ENCODE measurements at places on chromosomes 4 and X.

DNA sequence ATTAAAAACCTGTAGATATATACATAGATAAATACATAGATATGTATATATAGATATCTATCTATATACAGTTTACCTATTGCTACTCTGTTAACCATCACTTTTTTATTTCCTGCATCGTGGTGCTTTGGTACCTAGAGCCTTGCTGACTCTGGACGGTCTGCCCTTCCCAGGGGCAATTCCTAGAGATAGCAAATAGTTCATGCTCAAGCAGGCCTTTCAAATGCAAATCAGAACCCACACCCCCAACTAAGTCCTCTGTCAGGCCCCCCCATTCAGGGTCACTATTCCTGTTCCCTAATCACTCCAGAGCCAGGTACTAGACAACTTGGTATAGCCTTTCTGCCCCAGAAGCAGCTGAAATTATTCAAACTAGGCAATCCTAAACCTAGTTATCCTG is 273.5 kb upstream of the ADGRL3 start:
- no peak for DNase-seq

DNA sequence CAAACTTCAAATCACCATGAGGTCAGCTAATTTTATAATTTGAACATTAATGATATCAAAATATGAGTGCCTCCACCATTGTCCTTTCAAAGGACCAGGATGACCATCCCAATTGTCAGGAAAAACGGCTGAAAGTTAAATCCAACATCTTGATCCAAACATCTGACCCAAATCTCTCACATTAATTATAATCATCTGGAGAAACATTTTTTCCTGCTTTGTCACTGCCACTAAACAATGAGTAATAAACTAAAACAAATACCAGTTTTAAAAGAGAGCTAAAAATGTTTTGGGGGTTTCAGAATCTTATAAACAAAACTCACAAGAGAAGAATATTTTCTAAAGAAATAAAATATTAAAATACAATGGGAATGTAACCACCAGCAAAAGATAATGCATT is 45.7 kb upstream of the NDST4 start:
- DNase-seq, result no peak

DNA sequence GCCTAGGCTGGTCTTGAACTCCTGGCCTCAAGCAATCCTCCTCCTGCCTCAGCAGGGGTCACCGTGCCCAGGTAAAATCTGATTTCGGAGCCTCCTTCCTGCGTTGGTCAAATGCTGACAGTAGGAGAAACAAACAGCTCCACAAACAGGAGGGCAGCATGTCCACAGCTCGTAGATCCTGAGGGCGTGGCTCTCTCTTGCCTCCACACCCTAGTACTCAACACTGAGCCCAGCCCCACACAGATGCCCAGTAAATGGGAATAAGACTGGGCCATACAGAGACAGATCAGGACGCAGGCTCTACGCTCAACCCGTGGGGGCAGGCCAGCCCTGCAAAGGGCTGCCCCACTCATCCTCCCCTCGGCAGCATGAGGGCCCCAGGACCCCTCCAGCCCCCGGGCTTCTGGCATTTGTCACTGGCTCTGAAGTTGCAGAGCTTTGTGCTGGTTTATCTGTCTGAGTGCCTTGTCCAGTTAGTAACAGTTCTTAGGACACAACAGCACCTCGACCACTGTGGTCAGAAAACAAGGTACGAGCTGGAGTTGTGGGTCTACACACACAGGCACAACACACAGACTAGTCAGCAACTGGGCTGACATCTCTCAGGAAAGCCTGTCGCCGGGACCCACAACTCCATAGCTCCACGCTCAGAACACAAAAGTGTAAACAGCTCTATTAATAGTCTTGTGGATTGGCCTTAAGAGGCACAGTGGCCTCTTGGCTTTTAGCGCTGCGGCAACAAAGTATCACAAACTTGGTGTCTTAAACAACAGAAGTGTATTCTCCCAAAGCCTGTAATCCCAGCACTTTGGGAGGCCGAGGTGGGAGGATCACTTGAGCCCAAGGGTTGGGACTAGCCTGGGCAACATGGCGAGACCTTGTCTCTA is 5.2 kb downstream of the TNIP2 start:
- DNase-seq, result no peak

DNA sequence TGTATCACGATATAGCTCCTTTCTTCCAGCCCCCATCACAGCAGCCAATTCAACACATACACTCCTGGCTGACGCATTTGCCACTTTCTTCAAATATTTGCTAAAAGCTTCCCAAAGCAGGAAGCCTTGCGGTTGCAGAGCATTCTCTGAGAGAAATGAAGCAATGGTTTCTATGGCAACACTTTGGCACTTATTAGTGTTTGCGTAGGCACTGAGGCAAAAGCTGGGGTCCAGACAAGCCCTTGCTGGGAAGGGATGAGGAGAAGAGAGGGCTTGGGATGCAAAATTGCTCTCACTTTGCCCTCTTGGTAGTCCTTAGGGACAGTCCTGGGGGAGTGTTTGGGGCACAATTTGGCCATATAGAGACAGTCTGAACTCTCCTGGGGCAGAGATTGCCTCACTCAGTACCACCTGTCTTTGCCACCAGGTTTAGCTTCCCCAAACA is 55.0 kb upstream of the PAK3 start:
- DNase-seq, result no peak

GRCh38 chrX:20454117-20454516 is 187.4 kb upstream of the RPS6KA3 start:
- no peak for DNase-seq

Data from T-helper 17 cell (primary cell).